Effector CD4-positive, alpha-beta T cell (primary cell): ENCODE measurements at places on chromosomes 16 and 17.

DNA sequence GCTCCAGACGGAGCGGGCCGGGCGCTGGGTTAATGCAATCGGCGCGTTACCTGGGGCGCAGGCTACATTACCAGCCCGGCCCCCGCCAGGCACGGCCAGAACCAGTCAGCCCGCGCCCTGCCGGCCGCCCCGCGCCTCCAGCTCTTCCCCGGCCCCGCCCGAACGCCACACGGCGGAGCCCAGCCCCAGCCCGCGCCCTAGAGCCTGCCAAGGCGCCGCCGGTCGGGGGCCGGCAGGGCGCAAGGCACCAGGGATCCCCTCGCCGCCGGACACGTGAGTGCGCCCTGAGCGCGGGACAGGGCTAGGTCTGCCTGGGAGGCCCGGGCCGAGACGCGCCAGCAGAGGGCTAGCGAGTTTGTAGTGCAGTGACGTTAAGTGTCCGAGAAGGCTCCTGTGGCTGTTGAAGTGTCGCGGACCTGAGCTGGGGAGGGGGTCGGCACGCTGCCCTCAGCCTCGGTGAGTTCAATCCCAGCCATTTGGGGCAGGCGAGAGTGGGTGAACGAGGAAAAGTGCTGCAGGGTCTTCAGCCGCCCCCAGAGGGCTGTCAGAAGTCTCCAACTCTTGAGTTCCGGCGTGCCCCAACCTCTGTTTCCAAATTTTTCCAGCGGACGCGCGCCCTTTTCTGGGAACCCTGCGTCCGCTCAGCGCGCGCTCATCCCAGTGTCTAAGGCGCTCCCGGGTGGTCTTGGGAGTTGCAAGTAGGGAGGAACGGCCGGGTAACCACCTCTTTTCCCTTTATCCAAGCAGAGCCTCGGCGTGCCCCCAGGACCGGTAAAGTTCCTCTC is at the start of gene SLC6A2:
TSS of gene SLC6A2 (plus strand) at position 92 of the 785 bp plus-strand sequence. CDS start 707 bp downstream, outside the sequence.
- DNase-seq: no peak

DNA sequence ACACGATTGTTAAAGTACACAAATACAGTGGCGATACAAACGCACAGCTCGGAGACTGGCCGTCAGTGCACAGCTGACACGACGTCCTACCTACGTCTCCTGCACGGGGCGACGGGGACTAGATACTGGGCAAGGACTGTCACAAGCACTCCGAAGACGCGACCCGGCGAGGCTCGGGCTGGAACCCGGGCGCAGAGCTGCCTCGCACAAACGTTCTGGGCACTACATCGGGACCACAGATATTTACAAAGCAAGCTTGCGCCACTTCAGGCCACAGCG is 13.8 kb downstream of the SLC16A3 start:
- no peak for DNase-seq

DNA sequence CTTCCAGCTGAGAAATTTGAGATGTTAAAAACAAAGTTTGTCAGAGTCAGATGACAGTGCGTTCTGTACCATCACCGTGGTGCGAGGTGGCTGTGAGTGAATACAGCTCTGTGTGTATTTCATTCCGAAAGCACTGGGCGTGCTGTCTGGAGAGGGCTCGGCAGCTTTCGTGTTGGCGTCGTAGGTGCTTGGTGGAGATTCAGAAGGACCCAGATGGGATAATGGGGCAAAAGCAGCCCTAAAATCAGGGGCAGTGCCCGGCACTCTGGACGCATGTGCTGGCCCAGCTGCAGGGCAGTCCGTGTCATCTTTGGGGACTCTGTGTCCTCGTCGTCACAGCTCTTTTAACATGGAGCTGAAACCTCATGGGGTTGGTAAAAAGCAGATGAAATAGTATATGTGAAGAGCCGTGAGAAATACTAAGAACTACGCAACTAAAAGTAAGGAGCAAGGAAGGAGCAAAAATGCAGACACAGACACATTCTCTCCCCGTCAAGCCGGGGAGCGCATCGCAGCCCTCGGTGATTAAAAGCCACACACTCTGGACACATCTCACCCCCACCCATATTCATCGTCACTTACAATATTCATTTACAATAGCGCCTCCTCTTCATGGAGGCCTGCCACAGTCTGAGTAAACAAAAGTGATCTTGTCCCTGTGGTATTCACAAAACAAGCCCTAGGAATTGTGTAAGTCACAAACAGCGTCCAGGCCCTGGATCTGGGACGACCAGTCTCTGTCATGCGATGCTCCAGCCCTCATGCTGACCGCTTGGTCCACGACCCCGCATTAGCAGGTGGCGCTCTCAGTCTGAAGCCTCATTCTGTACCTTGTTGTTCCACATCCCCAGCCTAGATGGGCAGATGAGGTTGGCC is 206.7 kb downstream of the RPTOR start:
- DNase-seq: no peak

DNA sequence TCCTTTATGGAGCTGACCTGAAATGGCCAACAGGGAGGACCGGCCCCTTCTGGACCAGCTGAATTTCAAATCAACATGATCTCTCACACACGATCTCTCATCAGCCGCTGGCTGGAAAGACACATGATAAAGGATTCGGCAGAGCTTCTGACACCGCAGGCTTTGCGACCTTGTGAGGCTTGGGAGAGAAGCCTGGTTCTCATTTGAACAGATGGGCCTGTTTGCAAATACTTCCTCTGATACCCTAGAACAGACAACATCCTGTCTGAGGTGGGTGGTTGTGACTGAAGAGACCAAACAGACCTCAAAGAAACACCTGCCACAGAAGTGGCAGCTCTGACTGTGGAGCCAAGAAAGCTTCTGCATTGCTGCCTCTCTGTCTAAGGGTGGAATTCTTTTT is 77.9 kb upstream of the SDK2 start:
- peak; percentile 8 for DNase-seq

DNA sequence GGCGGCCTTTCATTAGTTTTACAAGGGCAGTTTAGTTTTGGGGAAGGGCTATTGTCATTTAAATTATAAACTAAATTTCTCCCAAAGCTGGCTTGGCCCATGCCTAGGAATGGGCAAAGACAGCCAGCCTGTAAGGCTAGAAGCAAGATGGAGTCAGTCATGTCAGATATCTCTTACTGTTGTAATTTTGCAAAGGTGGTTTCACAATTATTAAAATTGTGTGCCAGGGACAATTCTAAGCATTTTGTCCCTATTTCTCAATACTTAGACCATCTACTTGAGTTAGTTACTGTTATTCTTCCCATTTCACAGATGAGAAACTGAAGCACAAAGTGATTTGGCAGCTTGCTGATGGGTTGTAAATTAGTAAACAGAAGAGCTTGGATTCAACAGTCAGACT is 467.7 kb upstream of the GOT2 start:
- no peak for DNase-seq

- DNase-seq: no peak
Measured at GRCh38 chr17:81422776-81423697, 27.8 kb downstream of the BAHCC1 start.

DNA sequence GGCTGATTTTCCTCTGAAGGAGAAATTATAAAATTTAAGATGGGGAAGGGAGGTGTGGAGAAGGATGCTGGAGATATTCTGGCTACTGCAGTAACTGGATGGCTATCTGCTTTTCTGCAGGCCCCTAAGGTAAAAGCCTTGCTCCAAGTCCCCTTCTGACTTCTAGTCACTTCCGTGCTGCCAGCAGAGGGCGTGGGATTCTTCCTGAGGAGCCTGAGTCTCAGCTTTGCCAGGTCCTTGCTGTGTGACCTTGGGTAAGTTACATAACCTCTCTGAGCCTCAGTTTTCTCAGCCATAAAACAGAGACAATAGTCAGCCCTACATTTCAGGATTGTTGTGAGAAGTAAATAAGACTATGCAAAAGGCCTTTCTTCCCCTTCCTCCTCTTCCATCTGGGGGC is 24.3 kb upstream of the TMEM220 start:
- no peak for DNase-seq

GRCh38 chr17:49727380-49727779 is 19.6 kb upstream of the SLC35B1 start:
- DNase-seq: no peak

DNA sequence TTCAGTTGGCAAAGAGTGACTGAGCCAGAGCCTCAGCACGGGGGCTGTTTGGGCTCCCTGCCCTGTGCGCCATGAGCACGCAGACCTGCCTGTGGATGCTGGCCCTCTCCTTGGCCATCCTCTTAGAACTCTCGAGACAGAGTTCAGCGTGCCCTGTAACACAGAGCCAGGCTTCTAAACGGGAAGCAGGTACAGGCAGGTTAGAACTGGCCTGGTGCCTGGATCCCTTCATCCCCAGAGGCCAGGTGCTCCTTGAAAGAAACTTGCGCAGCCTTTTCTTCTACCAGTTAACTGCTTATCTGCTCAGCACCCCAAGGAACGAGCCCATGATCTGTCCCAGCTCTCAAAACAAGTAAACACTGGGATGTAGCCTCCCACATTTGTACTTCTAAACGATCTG is 6.9 kb downstream of the CCNF start:
- no peak for DNase-seq
